ENCODE measurements at places on chromosomes 7 and 10.
A peak's percentile ranks its signal among the peaks of the same experiment; 100 is the strongest.

- no peak for DNase-seq
Observed at GRCh38 chr10:22673785-22674572, 40.4 kb downstream of the PIP4K2A start.

DNA sequence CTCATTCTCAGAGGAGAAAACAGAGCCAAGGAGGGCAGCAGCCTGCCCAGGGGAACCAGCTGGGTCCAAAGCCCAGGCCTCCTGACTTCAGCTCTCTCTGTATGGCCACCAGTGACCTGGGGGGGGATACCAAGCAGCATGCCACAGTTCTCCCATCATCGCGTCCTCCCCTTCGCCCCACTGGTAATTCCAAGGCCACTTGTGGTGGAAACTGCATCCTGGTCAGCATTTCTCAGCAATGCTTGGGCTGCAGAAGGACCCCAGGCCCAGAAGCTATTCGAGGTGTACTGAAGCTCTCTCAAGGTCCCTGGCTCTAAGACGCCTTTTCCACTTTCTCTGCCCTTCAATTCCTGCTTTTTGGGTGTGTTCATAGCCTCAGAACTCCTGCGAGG lies 27.1 kb downstream of the BTBD16 start:
- DNase-seq = no peak

GRCh38 chr7:74271742-74272141 lies 17.5 kb upstream of the CLIP2 start:
- DNase-seq = no peak

- DNase-seq = no peak
Observed at GRCh38 chr10:88372051-88372715, 210.9 kb downstream of the RNLS start.

DNA sequence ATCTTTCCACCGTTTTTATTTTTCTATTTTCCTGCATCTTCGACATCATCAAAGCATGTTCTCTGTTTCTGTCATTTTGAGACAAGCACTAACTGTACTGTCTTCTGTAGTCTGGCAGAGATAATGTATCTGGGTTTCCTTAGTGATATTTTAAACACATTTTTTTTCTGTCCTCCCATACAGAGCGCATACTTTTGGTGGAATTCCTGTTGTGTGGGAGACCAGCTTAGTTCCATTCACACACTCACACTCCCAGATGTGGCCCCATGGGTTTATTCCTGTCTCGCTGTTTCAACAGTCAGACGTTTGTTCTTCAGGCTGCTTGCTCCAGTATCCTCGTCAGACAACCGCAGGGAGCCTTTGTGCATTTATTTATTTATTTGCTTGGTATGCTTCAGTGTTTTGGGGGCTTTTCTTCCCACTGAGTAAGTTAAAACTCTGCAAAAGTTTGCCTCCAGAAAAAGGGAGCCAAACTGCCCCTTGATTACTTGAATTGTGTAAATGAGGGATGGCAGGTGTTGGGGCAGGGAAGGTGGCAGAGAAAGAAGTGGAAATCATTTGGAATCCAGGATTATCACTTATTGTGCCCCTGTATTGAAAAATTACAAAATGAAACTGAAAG lies 456.8 kb upstream of the KLF6 start:
- DNase-seq = no peak

DNA sequence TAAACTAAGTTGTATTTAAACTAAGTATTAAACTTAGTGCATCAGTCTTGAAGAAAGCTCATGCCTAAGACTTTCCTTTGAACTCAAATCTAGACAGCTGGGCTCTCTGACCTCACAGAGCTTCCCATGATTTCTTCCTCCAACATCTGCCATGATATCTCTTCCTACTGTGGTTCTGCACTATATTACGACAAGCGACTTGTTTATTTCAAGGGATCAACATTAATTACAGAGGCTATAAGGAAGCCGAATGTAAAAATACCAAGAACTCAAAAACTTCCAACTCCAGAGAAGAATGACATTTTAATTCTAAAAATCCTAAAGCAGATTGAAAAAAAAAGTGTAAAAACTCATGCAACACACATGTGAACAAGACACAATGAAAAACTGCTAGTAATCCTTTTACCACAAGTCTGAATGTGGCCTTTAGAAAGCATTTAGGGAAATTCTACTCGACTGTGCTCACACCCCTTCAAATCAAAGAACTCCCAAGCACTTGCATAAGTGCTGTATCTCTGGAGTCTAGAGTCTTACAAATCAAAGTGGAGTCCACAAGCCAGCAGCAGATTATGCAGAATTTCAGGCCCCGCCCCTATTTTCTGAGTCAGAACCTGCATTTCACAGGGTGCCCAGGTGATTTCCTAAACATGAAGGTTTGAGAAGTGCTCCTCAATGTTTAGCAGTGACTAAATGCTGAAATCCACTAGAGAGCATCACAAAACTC lies 22.7 kb upstream of the WASHC2A start:
- DNase-seq = no peak

- no peak for DNase-seq
Observed at GRCh38 chr7:627661-628401, 98.7 kb upstream of the DNAAF5 start.

GRCh38 chr7:144656965-144657517 lies 178.8 kb downstream of the TPK1 start:
- DNase-seq = no peak

DNA sequence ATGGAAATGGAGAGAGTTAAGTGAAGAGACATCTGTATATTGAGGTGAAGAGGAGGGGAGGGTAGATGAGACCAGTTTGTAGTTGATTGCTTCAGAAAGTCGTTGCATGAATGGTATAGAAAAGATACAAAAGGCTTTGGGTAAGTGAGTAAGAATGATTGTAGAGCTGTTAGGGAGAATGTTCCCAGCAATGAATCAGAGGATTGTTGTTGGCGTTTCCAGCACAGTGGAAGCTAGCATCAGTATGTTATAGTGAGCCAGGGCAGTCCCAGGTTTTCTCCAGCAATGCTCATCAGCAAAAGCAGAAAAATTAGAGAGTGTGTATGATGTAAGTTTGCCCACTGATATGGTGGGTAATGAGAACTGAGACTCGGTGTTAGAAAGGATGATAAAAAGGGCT lies 15.4 kb upstream of the CDK6 start:
- no peak for DNase-seq

- DNase-seq = no peak
Observed at GRCh38 chr7:76351372-76351771, 7.4 kb downstream of the YWHAG start.

GRCh38 chr7:216360-217300 lies 24.3 kb downstream of the FAM20C start:
- DNase-seq = no peak

GRCh38 chr7:64099656-64100531 lies 54.7 kb downstream of the ZNF727 start:
- no peak for DNase-seq

- no peak for DNase-seq
Observed at GRCh38 chr7:117741962-117742361, 131.3 kb downstream of the CTTNBP2 start.

DNA sequence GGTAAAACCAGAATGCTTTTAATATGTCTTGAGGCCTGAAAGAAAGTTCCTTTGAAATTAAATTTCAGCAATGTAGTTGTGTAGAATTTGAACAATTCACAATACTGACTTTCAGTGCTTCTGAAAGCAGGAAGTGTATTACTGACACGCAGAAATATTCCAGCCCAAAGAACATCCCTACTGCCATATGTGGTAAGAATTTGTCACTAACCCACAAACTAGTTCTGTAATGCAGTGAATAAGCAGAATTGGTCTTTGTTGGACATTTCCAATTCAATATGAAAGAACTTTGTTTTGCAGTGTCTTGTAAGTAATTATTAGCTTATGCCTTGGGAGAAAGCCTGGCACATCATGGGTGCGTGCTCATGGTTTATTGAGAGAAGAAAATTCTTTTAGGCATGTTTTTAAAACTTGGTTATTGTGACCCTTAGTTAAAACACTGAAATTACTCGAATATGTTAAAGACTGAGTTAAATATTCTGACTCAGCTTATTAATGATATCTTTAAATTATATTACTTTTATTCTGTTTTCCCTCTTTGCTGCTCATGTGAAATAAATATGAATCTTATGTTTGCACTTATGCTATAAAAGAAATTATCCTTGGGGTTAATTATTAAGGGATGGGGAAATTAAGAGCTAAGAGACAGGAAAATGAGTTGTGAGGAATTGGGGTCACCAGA lies 33.4 kb downstream of the PTPN12 start:
- no peak for DNase-seq

DNA sequence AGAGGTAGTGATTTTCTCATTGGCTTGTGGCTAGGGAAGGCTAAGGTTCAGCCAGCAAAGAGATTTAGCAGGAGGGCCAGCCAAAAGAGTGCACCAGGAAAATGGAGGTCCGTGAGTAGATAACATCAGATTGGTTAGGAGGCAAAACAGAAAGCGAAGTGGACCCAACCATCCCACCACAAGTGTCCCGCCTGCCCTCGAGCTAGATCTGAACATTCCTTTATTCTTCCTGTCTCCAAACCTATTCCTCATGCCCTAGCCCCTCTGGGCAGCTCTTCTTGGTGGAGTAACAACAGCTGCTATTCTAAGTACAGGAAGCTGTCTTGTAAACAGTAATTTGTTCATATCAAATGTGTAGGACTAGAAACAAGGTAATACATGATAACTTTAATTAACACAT lies 85.7 kb upstream of the BET1 start:
- DNase-seq = no peak

DNA sequence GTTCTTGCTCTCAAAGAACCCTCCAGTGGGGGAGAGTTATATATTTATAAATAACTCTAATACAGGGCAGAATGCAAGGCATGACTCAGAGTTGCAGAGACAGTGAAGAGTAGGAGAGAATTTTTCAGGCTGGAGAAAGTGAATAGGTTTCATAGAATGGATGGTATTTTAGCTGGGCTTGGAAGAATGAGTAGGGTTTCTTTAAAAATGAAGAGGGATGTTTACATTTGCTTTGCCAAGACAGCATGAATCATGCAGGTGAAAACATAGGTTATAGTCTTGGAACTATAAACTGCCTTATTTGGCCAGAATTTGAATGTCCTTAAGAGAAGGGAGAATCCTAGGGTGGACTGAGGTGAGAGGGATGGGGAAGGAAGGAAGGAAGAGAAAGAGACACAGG lies 124.8 kb downstream of the CPED1 start:
- no peak for DNase-seq

DNA sequence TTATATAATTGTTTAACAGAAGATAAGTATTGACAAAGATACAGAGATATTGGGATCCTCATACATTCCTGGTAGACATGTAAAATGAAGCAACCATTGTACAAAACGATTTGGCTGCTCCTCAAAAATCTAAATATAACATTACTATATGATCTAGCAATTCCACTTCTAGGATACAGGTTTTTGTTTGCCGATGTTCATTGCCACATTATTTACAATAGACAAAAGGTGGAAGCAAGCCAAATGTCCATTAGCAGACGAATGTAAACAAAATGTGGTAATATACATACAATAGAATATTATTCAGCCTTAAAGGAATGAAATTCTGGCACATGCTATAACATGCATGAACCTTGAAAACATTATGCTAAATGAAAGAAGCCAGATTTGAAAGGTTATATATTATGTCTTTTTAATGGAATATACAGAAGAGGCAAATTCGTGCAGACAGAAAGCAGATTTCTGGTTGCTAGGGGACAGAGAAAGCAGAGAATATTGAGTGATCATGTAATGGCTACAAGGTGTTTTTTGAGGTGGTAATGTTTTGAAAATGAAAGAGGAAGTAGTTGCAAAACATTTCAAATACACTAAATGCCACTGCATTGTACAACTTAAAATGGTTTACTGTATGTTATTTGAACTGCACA lies 44.9 kb downstream of the POLR1F start:
- no peak for DNase-seq

- no peak for DNase-seq
Observed at GRCh38 chr10:6579904-6580278, at the start of gene PRKCQ. Gene PRKCQ (minus strand): TSS chr10:6580276. CDS start chr10:6515135, 65,141 bp downstream.

DNA sequence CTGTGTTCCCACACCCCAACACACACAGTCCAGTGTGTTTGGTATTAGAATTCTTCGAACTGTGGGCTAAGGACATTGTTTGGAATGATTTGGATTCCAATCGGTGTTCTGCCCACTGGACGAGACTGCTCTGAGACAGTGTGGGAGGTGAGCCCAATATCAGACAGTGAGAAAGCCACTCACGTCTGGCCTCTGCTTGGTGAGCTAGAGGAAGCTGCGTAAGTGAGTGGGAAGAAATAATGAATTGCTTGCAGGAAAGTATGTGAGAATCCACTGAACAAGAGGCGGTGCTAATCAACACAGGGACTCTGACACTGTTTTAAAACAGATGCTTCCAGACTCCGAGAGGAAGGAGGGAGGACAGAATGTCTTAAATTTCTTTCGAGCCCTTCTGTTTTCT lies 675.0 kb upstream of the ANKRD30A start:
- no peak for DNase-seq

- no peak for DNase-seq
Observed at GRCh38 chr7:1535701-1536454, 5.4 kb downstream of the MAFK start.

- peak; percentile 41 for DNase-seq
Observed at GRCh38 chr7:70681469-70682350, 450.2 kb upstream of the GALNT17 start.

GRCh38 chr10:45001381-45002148 lies 842 bp downstream of the ZNF22 start:
- DNase-seq = peak; percentile 50

DNA sequence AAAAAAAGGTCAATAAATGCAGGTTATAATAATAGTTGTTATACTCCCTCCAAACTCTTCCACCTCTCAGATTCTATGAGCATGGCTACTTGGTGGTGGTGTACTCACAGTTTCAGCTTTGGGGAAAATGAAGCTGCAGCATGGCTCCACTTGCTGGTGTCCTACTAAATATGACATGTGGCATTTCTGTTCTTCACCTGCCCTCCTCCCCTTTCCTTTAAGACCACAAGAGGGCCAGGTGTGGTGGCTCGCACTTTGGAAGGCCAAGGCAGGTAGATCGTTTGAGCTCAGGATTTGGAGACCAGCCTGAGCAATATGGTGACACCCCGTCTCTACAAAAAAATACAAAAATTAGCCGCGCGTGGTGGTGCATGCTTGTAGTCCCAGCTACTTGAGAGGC lies 101.1 kb downstream of the SLC37A3 start:
- peak; percentile 9 for DNase-seq

GRCh38 chr10:73875139-73875475 lies 752 bp upstream of the CAMK2G start:
- peak; percentile 83 for DNase-seq

DNA sequence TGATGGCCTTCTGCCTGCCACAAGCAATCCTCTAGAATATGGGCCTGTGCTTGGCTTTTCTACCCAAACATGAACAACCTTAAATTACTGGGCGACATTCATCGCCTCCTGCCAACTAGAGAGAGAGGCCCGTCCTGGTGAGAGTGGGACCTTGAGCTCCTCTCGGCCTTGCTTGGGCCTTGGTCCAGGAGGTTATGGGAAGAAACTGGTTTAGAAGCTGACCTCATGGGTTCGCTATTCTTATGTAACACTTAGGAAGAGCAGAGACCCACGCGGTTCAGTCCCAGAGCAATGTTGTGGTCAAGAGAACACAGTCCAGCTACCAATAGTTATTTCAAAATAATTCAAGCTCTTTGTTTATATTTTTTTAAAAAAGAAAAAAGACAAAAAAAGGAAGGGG lies 176.3 kb upstream of the ZNF32 start:
- no peak for DNase-seq

- DNase-seq = peak; percentile 96
Observed at GRCh38 chr10:48306265-48306869, at the start of gene MAPK8. Gene MAPK8 (plus strand): TSS chr10:48306677. CDS start chr10:48401661, 94,984 bp downstream.
